ENCODE measurements at places on chromosomes 4 and X.

DNA sequence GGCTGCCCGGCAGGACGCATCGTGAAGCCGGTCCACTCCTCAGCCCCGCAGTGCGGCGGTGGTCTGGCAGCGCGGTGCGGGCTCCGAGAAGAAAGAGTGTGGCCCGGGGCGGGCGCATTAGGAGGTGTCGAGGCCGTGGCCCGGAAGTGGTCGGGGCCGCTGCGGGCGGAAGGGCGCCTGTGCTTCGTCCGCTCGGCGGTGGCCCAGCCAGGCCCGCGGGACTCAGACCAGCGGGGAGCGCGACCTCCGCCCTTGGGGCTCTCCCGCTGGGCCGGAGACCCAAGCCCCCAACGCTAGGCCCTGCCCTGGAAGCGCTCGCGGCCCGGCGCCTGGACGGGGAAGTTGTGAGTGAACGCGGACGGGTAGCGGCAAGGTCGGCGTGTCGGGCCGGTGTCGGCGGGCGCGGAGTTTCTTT is 60.0 kb downstream of the HS3ST1 start:
- no peak for DNase-seq

DNA sequence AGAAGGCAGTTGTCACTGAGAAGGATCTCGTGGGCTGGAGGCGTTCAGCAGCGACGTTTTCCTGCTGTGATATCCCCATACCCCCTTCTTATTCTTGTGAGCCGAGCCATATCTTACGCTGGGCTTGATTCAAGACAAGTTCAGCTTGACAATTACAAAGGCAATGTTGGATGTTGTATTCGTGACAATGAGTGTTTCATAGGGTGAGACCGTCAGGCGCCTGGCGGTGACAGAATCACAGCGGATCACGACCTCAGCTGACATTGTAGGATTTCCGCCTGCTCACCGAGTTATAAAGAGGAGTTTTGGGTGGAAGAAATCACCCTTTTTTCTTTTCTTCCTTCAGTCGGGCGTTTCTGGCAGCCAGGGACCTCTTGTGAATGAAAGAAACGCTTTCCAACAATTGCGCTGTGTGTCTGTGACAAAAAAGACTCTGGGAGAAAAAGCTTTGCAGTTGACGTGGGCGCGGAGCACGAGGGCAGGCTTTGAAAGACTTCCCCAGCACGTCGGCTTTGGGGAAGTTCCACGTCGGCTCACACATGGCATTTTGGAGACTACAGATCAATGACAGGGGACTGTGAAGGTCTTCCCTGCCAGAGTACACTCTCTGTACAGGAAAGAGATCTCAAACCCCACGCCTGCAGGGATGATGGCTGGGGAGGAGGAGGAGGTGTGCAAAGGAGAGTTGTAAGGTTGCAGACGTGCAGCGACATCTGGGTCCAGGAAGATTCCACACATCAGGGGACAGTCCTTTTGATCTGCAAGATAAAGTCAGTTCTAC is 135.4 kb downstream of the CRLF2 start:
- DNase-seq, result no peak

DNA sequence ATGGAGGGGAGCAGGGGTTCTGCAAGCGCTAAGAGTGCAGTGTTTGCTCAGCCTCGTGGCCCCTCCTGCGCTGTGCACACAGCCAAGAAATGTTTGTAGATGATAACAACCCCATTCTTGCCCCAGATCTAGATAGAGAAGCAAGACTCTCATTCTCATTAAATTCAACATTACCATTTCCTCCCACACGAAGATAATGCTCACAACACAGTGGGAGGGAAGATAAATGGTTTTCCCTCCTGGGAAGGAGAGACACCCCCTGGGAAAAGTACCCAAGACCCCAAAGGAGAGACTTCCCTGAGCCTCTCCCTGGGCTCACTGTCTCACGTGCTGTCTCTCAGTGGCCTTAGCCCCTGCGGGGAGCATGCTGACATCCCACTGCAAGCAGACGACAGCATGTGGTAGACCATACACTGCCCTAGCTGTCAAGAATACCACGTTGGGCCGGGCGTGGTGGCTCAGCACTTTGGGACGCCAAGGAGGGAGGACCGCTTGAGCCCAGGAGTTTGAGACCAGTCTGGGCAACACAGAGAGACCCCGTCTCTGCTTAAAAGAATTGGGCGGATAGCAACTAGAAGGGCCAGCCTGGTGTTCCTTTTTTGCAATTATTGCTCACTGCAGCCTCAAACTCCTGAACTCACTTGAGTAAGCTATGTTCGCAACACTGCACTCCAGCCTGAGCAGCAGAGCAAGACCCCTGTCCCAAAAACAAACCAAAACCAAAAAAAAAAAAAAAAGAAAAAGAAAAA is 34.9 kb upstream of the IQSEC2 start:
- DNase-seq, result no peak

DNA sequence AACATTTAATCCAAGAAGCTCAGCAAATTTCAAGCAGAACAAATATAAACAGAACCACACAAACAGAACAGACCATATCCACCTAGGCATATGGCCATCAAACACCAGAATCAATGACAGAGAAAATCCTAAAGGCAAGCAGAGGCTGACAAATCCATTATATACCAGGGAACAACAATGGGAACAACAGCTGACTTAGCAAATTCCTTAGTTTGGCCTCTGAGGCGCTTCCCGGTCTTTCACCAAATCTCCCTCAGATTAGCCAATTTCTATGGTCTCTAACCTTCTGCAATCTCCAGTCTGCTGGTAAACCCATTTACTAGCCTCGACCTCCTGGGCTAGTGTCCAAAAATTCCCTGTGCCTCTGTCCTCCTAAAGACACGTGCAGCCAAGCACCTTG is 59.2 kb downstream of the GPR143 start:
- DNase-seq, result no peak

GRCh38 chr4:88751258-88752075 is 53.8 kb upstream of the NAP1L5 start:
- DNase-seq, result no peak

- DNase-seq, result no peak
Observed at GRCh38 chrX:134631426-134632346, 26.6 kb downstream of the PLAC1 start.

- no peak for DNase-seq
Observed at GRCh38 chr4:170306208-170306607, 216.5 kb upstream of the AADAT start.

DNA sequence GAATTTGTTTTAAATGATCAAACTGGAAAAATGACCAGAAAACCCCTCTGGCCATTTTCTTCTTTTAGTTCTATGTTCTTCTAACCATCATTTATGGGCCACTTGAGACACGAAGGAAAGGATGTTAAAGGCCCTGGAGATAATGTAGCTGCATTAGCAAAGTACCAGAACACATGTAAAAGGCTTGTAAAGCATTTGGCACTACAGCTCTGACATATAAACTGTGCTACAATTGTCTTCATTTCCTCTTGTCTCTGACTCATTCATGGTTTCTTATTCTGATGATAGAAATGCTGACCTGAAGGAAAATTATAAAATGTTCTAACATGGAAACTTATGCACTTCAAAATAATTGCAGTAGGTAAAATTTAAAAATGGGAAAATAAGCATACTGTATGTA is 388.7 kb downstream of the FAT4 start:
- no peak for DNase-seq

DNA sequence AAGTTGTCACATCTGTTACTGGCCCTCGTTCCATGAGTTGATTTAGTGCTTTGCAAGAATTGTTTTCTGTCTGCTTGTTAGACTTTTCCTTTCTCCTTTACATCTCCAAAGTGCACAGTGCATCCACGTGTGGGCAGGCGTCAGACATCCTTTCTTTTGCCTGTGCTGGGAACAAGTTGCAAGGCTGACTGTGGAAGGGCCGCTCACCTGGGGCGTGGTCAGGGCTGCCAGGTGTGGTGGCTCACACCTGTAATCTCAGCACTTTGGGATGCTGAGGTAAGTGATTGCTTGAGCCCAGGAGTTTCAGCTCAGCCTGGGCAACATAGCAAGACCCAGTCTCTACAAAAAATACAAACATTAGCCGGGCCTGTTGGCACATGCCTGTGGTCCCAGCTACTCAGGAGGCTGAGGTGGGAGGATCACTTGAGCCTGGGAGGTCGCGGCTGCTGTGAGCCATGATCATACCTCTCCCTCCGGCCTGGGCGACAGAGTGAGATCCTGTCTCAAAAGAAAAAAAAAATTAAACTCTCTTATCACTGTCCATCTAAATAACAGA is 46.2 kb downstream of the RGS12 start:
- no peak for DNase-seq

DNA sequence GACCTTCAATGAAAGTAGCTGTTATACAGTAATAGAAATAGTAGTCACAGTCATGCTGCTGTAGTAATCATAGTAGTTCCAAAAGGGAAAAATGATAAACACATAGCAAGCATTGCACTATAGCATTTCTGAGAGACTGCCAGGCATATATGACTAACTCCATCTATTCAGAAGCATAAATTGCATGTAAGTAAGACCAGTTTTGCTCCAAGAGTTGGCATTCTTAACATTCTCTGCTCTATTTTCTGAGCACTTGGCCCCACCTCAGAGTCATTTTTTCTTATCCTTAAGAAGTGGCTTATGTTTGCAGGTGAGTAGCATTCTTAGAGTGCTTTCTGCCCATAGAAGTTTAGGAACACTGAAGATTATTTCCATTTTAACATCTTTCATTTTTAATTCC is 490.3 kb upstream of the TECRL start:
- DNase-seq, result no peak
